ENCODE measurements at places on chromosomes 2 and 18.

DNA sequence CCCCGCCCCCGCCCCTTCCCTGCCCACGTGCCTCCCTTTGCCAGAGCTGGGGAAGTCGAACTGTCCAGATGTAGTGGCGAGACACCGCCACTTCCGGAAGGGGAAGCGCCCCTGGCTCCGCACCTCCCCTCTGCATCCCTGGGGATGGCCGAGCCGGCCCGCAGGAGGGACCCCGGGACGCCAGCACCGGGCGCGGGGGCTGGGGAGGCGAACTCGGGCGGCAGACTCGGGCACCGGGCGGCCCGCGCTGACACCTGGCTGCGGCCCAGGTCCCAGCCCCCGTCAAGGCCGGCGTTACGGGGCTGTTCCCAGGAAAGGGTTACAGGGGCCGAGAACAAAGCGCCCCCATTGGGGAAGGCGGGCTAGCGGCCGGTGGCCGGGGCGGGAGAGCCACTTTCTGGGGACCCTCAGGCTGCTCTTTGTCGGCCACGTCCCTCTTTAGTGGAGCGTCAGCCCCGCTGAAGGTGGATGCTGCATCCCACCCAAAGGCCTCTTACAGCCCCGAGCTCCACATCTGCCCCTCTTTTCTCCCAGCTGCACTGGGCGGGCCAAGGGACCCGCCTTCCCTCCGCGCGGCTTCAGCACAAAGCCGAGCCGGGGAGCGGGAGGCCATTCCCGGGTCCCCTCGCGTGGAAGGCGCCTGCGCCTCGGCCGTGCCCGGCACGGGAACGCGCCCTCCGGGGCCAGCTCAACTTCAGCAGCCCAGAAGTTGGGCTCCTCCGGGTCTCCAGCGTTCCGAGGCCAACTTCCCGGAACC, 1.3 kb downstream of the SDC1 start:
- no peak for DNase-seq

DNA sequence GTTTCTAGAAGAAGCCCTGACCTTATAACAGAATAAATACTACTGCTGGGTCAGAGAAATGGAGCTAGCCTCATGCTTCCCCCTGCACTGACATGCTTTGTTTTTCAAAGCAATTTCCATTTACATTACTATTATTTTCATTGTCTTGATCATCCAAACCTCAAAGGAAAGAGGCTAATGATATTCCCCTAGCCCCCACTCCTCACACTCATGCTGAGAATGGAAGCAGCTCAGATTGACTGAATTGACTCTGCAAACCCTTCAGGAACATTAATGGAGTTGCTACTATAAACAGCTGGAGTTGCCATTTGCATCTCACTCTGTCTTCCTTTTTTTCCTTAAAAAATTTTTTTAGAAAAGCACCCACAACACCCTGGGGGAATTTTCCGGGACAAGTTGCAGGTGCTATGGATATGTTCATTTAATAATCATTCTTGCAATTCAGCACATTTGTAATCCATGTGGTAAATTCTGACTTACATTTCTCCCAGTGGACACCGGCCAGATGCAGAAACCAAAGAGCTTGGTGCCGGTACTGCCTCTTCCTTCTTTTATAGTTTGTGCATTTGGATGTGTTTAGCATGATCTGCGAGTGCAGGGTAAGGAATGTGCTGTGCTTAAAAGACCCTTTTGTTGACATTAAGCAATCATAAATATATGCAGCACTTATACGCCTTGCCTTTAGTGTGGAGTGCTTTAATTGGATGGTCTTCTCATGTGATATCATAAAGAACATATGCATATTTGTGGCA, 103.3 kb upstream of the OSR1 start:
- DNase-seq: no peak

DNA sequence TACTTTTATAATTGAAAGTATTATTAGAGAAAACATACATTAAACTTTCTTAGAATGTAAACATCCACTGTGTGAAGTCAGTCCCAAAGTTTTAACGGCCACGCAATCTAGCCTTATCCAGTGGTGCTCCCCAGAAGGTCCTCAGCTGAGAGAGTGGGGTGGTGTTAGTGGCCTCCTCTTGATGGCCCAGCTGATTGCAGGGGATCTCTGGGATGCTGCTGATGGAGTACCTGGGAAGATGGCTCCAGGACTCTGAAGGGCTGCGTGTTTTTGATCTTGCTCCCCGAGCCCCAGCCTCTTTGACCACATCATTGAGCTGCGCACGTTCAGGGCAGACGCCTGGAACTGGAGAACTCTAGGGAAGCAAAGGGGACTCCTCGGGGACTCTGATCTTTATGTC, 181.4 kb downstream of the FAM210A start:
- DNase-seq: no peak

DNA sequence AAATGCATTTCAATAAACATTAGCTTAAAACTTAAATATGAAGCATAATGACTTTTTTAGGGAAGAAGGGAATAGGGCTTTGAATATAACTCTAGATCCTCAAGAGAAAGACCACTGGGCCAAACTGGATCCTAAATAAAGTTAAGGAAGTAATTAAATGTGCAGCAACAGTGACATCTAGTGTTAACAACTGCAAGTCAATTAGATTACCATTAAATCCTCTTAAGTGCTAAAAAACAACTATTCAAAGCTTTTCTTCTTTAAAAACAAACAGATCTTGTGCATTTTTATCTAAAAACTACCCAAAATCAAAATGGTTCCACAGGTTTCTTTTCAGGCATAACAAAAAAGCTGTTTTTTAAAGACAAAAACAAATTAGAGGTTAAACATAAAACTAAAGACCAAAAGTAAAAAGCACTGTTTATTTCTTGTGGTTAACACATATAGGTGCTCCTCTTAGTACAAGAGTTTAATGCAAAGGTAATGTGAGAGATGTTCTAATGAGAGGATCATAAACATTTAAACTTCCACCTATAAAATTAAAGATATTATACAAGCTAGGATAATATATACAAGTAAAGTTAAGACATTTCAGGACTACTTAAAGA, 111.4 kb downstream of the THADA start:
- DNase-seq: no peak

DNA sequence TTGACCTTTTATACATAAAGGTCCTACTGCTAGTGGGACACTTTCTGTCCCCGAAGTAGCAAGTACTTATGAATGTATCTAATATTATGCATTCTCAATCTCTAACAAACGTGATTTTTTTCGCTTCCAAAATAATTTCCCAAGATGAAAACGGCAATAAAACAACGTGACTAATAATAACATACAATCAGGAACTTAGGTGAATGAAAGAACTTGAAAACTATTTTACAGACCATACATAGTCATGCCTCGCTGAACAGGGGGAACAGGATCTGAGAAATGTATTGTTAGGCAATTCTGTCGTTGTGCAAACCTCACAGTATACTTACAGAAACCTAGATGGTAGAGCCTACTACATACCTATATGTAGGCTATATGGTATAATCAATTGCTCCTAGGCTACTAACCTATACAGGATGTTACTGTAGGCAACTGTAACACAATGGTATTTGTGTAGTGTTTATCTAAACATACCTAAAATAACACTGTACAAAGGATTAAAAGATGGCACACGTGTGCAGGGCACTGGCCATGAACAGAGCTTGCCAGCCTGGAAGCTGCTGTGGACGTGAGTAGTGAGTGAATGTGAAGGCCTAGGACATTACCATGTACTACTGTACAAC, 2.5 kb downstream of the RTN4 start:
- DNase-seq: no peak

DNA sequence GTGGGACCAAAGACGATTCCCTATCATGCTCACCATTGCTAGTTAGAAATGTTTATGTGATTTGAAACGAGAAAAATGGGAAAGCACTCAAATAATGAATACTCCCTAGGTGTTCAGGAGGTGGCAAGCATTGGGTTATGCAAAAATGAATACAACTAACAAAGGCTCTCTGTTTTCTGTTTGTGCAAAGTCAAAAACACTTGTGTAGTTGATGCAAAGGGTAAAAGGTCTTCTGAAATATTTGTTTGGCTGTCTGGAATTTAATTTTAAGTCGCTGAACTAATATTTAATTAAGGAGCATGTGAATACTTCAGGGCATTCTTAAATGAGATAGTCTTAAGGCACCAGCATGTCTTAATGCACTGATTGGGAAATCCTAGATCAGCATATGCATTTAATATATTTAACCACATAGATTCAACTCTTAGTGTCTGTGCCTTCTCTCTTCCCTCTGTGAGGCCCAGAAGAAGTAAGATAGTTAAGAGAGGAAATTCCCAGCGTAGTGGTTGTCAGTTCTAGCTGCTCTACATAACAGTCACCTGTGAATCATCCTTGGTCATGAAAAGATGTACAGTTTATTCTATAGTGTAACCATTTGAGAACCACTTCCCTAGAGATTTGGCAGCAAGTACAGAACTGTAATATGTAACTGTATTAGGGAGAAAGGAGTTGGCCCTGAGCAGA, 111.9 kb downstream of the EPC2 start:
- DNase-seq: no peak

- no peak for DNase-seq
These were observed 20.3 kb upstream of the ZBTB14 start for GRCh38 chr18:5315838-5316237.

DNA sequence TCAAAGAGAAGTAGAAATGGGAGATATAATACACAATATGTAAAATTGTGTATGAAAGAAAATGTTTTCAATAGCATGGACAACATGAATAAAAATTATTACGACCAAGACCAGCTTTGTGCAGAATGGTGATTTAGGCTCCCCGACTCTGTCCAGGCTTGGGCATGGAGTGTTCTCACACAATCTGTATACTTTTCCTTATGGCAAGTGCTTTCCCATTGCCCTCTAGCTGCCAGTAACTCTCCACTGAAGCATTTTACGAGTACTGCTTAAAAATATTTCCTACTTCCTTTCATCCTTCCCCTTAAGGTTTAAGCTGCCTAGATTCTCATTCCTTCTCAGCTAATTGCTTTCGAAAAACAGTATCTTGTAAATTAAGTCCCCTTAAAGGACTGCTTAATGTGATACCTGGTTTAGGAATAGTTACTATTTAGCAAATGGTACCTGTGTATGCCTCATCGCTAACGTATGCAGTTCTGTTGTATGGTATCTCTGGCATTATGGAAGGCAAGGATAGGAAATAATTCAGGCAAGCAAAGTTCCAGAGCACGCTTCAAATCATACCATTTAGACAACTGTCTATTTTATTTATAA, 714.6 kb downstream of the ERBB4 start:
- DNase-seq: no peak

Data from activated CD4-positive, alpha-beta T cell treated with anti-CD3 and anti-CD28 coated beads for 24 hours (primary cell).